ENCODE measurements at places on chromosomes 12 and 14. TPM values are rescaled to one million over a fixed set of nuclear protein-coding genes. Genes with fewer than 3 reads are reported as not detected.

DNA sequence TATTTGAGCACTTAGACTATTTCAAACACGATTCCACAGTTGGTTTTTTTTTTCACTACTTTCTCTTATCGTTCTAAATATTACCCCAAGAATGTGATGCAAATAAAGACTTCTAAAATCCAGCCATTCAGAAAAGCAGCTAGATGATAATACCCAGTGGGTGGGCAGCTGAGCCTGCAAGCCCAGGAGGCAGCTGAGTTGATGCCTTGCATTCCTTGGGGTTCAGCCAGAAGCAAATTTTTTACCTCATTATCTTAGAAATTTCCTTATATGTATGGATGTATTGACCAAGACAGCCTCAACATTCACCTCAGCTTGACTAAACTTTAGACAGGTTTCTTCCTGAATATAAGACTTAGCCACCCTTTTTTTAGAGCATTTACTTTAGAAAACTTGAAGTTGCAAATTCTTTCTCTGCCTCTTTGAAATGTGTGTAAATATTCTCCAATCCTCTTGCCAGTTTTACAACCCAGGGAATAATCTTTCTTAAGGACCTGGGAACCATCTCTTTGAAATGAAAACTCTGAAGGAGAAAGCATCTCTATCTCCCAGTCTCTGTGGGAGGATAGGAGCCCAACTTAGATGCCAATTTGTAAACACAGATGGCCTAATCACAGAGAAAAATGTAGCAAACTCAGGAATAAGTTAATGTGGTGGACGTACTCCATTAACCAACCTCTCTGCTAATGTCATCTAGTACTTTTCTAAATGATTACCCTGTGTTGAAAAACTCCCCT lies 52.2 kb upstream of the ANP32D start:
- no peak for DNase-seq

- DNase-seq, result no peak
Measured at GRCh38 chr14:29216268-29217232, 450.0 kb downstream of the FOXG1 start.

DNA sequence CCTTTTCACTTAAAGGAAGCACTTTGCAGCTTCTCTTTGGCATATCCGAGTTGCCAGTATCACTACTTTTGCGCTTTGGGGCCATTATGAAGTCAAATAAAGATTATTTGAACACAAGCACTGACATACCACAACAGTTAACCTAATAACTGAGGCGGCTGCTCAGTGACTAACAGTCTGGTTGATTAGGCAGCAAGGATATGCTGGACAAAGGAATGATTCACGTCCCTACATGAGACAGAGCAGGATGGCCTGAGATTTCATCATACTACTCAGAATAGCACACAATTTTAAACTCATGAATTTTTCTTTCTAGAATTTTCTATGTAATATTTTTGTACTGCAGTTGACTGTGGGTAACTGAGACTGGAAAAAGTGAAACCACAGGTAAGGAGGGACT lies 56.9 kb upstream of the E2F7 start:
- peak; percentile 16 for DNase-seq

- DNase-seq, result no peak
Measured at GRCh38 chr12:120258323-120258896, 7.1 kb downstream of the PXN start.

GRCh38 chr12:126198966-126199692 lies 1133.9 kb downstream of the AACS start:
- DNase-seq, result no peak

DNA sequence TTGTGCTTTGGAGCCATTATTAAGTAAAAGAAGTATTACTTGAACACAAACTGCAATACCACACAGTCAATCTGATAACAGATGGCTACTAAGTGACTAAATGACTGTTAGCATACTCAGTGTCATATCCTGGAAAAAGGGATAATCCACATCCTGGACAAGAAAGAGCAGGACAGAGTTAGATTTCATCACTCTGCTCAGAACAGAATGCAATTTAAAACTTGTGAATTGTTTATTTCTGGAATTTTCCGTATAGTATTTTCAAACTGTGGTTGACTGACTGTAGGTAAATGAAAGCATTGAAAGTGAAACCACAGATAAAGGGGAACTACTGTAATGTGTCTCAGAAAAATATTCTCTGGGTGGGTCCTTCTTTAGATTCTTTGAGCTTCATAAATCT lies 458.8 kb downstream of the TMEM117 start:
- no peak for DNase-seq

GRCh38 chr12:100199347-100200149 lies 1.1 kb upstream of the ACTR6 start:
- peak; percentile 69 for DNase-seq

DNA sequence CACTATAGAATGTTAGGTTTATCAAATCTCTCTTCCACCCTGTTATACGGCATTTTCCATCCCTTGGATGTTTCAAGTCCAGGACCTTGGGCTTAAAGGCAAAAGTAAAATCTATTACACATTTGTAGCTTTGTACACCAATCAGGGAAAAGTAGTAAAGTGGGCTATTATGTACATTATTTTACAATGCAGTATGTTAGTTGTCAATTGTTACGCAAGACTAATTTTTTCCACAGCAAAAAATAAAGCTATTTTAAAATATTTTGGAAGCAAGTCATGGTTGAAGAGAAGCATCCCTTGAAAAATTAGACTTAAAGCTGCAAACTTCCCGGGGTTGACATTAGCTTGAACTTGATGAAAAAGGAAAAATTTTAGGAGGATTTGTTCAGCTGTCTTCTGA lies 476.2 kb downstream of the DIO2 start:
- DNase-seq, result no peak

DNA sequence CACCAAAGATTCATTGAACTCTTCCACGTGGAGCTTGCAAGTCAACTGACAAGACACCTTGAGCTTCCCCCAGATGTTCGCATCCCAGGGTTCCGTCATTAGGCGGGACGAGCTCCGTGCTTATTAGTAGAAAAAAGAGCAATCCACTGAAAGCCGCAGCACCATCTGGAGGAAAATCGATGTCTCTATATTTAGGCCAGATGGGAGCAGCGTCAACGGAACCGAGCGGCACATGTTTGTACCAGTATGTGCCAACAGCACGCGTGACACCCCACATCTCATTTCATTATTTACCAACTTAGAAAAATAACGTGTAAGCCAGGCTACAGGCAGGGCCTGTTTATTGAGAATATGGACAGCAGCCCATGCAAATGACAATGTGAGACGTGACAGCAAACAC lies 45.8 kb upstream of the TMEM132D start:
- DNase-seq, result no peak

GRCh38 chr14:93977790-93978581 lies 1.6 kb upstream of the ASB2 start:
- DNase-seq, result no peak

DNA sequence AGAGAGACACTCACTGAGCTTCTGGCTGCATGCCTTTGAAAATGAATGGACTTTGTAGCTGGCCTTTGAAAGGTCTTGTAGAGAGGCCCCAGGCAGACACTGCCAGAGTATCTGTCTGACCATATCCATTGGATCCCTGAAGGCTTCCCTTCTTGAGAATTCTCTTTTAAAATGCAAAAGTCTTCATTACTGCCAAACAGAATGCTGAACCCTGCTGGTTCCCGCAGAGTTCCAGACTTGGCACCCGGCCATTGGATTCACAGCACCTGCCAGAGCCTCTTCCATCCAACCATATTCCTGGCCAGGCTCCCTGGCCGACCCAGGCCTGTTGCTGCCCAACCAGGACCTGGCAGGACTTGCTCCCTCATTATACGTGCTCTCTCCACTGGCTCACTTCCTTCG lies 182.5 kb downstream of the GXYLT1 start:
- no peak for DNase-seq

- no peak for DNase-seq
Measured at GRCh38 chr12:108722992-108723766, 8.1 kb downstream of the CORO1C start.

The RAD9B gene
- total RNA-seq, result 2.6 TPM

The KRT3 gene
- not detected for total RNA-seq

The RNF212B gene
- total RNA-seq, result not detected
